ENCODE measurements at places on chromosomes 6 and 20.
A peak's percentile ranks its signal among the peaks of the same experiment; 100 is the strongest.

GRCh38 chr6:142947714-142948480 lies 2.9 kb upstream of the HIVEP2 start:
- DNase-seq: no peak

- no peak for DNase-seq
These were observed 41.1 kb downstream of the PDE10A start for GRCh38 chr6:165621940-165622339.

- no peak for DNase-seq
These were observed 3.2 kb upstream of the IRF4 start for GRCh38 chr6:388202-388903.

DNA sequence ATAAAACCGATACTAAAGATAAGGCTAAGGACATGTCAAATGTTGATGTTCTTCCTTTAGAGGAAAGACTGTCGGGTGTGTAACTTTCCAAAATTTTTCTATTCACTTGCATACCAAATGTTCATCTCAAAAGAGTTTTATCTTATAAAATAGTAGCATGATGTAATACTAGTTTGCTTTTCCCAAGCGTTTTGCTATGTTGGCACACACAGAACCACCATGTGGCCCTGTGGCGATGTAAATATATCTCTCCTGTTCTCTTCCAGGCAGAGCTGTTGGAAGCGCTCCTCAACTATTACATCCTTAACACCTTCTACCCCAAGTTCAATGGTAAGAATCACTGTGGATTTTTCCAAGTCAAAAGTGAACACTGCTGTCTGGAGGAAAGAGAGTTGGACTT lies 26.5 kb downstream of the LBP start:
- DNase-seq: no peak

DNA sequence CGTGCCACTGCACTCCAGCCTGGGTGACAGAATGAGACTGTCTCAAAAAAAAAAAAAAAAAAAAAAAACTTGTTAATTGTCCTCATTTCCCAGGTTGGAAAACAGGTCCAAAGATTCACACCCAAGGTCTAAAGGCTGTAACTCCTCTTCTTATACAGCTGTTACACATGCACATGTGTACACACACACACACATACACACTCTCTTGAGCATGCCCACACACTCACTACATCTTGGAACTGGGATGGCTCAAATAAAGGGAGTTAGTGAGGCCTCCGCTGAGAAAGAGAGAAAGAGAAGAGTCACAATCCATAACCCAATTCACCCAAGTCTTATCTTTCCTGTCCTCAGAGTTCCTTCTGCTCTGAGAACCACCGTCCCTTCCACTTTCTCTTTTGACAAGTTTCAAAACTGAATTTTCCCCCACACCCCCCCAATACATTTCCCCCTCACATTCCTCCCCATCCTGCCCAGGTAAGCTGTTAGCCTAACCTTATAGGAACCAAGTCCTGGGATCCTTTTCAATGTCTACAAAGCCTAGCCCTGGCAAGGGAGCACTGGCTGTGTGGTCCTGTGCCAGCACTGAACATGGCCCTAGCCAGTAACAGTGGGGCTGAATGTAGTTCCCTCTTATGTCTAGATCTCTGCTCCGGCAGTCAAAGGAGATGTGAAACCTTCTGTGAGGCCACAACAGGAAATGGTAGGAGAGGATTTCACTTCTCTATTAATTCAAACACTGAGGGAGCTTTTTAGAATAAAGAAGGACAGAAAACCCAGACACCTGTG lies 3.2 kb upstream of the HLA-DMB start:
- peak; percentile 50 for DNase-seq

GRCh38 chr6:34559651-34560365 lies 3.7 kb upstream of the SPDEF start:
- no peak for DNase-seq

DNA sequence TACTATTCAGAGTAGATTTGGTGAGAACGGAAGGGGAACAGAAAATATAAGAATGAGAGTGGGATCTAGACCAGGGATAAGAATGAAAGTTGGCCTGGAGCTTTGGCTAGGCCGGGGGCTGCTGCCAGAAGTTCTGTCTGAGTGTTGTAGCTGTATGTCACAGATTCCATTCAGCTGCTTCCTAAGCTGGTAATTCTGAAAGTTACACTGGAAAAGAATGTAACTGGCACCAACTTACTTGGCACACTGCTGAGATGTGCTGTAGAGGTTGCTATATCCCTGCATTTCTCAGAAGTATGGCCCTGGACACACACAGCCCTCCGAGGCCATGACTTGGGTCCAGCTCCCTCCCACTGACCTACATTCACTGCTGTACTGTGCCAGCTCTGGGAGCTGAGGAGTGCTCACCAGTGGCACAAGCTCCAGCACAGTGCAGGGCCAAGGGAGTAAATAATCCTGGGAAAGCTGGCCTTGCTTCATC lies 25.8 kb upstream of the TMEM217 start:
- DNase-seq: peak; percentile 81

GRCh38 chr6:96926425-96926824 lies 1.9 kb downstream of the KLHL32 start:
- DNase-seq: no peak

GRCh38 chr6:147166992-147167391 lies 37.2 kb upstream of the STXBP5 start:
- no peak for DNase-seq

DNA sequence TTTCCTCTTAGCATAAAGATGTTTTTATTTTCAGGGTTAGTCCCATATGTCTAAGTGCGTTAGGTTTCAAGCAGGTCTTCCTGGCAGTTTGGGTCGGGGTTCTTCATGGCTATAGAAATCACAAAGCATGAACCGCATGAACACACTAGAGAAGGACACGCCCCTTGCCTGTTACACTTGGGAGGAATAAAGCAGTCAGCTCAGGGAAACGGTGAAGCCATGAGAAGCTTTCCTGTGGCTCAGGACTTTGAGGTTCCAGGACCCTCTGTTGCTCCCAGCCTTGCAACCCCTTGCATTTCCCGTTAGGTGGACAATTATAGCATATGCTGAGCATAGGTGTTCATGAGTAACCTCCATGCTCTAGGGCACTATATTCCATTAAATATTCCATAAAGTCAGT lies 96.7 kb downstream of the SYCP2 start:
- no peak for DNase-seq

DNA sequence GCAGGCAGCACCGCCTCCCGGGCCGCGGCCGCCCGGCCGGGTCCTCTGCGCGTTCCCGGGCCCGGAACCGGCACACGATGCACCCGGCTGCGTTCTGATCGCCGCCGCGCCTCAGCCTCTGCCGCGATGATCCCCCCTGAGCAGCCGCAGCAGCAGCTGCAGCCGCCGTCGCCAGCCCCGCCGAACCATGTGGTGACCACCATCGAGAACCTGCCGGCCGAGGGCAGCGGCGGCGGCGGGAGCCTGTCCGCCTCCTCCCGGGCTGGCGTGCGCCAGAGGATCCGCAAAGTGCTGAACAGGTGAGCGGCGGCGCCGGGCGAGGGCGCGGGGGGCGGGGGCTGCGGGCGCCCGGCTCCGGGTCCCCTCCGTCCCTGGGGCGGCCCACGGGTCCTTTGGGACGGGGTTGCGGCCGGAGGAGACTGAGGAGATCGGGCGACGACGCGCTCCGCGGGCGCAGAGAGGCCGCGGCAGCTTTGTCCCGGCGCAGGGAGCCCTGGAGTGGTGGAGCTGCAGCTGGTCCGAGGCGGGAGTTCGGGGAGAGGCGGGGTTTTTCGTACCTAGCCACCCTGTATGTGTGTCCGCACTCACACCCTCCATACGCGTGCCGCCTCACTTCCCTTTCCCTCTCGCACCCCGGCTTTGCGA lies 659 bp downstream of the SLC35F1 start:
- peak; percentile 31 for DNase-seq

- peak; percentile 72 for DNase-seq
These were observed 215.2 kb upstream of the ZNF184 start for GRCh38 chr6:27688014-27688586.

GRCh38 chr6:117311726-117312125 lies 46.4 kb downstream of the VGLL2 start:
- DNase-seq: no peak

GRCh38 chr6:160365117-160365516 lies 16.9 kb downstream of the SLC22A3 start:
- DNase-seq: no peak

GRCh38 chr6:125570526-125570925 lies 178.9 kb upstream of the HEY2 start:
- no peak for DNase-seq

DNA sequence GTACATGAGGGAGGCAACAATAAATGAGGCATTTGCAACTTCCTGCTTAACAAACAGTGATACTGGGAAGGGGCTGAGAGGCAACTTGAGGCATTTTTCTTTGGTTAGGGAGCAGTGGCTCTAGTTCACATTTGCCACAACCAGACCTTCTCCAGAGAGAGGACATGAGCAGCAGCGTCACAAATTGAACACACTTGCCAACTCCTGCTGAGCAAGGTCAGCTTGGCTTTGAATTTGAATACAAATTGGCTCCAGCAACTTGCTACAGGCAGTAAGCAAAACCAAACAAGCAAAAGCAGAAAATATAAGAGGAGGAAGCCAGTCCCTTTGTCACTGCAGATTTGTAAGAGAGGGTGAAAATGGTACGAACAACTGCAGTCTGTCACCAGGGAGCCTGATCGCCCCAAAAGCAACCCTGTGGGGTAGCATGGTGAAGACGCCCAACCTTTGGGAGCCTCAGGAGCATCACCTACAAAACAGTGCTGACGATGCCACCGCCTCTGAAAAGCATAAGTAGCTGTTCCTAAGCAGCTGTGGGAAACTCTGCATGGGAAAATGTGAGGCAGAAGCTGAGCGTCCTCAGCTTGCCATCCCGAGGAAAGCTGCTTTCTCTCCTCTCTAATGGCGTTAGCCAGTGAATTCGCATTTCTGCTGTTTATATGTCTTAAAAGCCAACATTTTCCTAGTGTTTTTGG lies 378.7 kb downstream of the RNGTT start:
- DNase-seq: no peak

DNA sequence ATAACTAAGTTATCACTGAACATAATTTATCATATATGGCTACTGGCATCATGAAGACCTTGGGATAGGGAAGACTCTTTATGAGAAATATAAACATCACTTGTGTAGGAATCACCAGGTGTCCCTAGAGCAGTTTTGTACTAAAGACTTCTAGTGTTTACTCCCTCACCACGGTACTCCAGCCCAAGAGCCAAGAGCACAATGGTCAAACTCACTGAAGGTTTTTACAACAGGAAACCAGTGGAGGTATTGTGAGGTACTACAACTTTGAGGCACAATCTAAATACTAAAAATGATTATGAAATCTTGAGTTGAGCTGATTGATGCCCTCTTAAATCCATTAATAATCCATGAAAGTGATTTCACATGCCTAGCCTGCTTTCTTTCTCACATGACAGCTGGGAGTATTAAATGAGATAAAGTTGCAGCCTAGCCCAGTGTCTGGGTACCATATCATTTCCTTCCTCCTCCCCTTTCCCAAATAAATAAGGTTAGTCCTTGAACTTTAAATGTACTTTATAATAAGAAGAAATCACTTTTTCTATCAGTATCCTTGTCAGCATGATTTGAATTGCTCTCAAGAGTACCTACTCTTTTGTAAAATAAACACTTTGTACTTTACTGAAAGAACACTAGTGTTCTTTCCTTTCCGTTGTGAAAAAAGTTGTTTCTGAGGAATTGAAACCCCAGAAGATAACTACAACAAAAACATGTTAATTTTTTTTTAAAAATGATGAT lies 26.5 kb downstream of the GLO1 start:
- DNase-seq: no peak

DNA sequence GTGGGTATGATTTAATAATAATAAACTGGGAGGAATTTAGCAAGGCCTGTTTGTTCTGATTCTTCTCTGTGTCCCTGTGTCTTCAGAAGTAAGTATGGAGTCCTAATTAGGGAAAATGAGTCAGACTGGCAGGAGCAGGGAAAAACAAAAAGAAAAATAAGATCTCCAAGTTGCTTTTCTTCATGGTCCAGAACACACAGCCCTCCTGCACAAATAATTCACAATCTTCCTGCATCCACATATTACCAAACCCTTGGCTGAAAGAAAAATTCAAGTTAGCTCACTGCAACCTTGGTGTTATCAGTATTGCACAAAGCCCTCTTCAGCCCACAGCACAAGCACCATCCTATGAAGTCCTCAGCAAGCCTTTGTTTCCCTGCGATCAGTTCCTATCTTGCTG lies 142.0 kb upstream of the LAMA2 start:
- no peak for DNase-seq

GRCh38 chr20:57257701-57258453 lies 8.6 kb downstream of the BMP7 start:
- no peak for DNase-seq

GRCh38 chr6:12483712-12484111 lies 193.6 kb downstream of the EDN1 start:
- no peak for DNase-seq

DNA sequence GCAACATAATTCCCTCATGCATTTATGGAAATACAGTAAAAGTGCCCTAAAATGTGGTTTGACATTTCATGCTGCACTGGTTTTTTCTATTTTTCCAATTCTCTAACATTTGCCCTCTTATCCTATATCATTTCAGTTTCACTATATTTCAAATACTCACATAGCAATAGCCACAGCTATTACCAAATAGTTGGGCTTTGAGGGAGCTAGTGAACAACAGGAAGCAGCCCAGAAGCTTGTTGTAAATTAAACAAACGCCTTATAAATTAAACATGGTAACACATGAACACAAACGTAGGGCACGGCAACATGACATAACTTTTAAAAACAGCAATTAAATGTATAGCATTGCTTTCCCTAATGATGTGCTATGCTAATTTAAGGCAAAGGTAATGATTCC lies 469.0 kb downstream of the CDC5L start:
- DNase-seq: no peak

- DNase-seq: no peak
These were observed 28.8 kb downstream of the RIOK1 start for GRCh38 chr6:7418238-7418905.

DNA sequence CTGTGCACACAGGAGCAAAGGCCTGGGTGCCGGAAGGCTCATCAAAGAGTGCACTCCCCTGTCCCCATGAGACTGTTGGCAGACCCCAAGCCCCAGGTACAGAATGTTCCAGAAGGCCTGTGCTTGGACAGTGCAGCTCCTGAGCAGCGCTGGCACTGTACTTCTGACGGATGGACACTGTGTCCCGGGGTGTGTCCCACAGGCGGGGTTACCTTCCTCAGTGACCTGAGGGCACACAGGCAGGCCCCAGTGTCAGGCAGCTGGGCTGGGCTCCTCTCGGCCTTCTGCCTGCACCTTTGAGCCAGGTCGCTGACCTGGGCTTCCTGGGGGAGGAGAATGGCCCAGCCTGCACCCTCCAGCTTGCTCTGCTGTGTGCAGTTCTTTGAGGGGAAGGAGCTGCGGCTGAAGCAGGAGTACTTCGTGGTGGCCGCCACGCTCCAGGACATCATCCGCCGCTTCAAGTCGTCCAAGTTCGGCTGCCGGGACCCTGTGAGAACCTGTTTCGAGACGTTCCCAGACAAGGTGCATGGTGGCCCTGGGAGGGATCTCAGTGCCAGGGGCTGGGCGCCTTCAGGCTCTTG lies 30.1 kb downstream of the PYGB start:
- DNase-seq: peak; percentile 25

DNA sequence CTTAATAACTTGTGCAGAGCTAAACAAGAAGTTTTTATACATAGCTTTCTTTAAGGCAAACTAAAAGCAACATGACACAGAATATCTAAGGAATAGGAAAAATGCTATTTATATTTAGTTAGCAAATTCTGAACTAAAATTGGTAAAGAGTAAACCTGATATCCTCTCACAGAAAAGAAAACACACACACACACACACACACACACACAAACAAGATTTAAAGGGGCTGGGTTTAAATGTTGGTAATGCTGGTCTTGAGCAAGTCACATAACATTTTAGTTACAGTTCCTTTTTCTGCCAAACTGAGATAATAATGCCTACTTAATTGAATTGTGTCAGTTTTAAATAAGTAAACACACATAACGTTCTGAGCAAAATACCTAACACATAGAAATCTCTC lies 1.6 kb downstream of the TRDN start:
- DNase-seq: no peak

- no peak for DNase-seq
These were observed 412.1 kb downstream of the PKHD1 start for GRCh38 chr6:51675020-51675921.
